Lung (tissue), 17 donors: ENCODE measurements at places on chromosomes 6 and 20. TPM values are rescaled to one million over a fixed set of nuclear protein-coding genes. Genes with fewer than 3 reads are reported as not detected.

- DNase-seq = no peak
Observed at GRCh38 chr6:54284161-54284860, 23.9 kb upstream of the TINAG start.

The COL20A1 gene
- 0.09 TPM for polyA plus RNA-seq

DNA sequence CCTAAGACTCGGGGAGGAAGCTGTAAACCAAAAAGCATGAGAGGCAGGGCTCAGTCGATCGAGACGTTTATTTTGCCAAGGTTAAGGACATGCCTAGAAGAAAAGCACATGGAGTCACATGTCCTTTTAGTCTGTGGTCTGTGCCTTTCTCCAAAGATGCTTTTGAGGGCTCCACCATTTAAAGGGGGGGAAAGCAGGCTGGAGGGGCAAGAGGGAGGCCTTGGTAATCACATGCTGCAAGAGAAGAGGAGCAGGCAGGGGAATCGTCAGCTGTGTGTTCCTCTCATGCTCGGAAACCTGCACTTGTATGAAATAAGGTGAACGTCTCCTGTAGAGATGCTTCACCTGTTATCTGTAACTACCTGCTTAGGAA, 9.1 kb upstream of the YTHDF1 start:
- no peak for DNase-seq

- no peak for DNase-seq
Observed at GRCh38 chr6:119283979-119284545, 65.5 kb downstream of the MAN1A1 start.

DNA sequence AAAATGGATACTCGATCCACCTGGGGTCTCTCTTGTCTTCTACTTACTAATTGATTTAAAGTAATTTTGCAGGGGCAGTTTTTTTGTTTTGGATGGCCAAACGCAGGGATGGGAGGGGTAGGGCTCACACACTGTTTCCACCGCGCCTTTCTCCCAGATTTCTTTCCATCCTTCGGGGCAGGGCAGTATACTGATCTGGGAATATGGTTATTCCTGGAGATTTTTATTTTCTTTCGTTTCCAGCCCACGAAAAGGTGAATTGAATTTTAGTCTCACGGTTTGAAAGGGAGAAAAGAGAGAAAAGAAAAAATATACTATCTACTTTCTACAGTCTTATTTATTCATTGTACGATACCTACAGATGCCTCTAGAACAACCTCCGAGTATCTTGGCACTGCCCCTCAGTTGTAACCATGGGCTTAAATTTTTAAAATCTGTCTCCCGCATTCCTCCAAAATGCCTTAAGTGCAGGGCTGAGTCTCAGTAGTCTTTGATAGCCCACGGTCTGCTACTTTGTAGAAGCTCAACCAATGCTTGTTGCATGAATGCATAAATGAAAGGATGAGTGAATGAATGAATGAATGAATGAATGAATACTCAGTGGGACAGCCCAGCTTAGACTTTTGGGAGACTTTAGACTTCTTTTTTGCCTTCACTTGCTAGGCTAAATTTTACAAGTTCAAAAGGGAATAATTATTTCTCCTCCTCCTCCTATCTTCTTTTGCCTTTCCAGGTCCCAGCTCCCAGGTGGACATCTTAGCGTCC, 18.1 kb upstream of the TRIM27 start:
- peak; percentile 90 for DNase-seq

GRCh38 chr6:88855541-88856147, 107.8 kb downstream of the RNGTT start:
- no peak for DNase-seq

DNA sequence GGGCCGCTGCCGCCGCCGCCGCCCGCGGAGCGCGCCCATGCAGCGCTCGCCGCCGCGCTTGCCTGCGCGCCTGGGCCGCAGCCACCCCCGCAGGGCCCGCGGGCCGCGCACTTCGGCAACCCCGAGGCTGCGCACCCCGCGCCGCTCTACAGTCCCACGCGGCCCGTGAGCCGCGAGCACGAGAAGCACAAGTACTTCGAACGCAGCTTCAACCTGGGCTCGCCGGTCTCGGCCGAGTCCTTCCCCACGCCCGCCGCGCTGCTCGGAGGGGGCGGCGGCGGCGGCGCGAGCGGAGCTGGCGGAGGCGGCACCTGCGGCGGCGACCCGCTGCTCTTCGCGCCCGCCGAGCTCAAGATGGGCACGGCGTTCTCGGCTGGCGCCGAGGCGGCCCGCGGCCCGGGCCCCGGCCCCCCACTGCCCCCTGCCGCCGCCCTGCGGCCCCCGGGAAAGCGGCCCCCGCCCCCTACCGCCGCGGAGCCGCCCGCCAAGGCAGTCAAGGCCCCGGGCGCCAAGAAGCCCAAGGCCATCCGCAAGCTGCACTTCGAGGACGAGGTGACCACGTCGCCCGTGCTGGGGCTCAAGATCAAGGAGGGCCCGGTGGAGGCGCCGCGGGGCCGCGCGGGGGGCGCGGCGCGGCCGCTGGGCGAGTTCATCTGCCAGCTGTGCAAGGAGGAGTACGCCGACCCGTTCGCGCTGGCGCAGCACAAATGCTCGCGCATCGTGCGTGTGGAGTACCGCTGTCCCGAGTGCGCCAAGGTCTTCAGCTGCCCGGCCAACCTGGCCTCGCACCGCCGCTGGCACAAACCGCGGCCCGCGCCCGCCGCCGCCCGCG, 730 bp downstream of the INSM1 start:
- DNase-seq = no peak
